Fibroblast of skin of abdomen (primary cell): ENCODE measurements at places on chromosomes 5 and 9.
A peak's percentile ranks its signal among the peaks of the same experiment; 100 is the strongest.

DNA sequence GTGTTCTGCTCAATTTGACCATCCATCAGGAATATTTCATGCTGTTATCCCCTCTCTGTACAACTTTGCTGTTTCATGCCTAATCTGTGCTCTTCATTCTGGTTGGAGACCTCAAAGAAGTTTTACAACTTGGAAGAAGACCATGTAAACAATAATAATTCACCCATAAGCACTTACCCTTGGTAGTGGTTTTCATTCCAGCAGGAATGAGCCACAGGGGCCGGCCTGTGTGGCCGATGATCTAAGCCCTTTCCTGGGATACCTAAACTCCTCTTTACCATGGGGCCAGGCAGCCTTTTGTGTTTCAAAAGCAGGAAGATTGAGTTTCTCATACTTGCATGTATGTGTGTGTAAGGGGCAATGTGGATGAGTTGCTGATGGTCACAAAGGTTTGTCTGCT is 165.0 kb downstream of the FGF1 start:
- DNase-seq = peak; percentile 45

DNA sequence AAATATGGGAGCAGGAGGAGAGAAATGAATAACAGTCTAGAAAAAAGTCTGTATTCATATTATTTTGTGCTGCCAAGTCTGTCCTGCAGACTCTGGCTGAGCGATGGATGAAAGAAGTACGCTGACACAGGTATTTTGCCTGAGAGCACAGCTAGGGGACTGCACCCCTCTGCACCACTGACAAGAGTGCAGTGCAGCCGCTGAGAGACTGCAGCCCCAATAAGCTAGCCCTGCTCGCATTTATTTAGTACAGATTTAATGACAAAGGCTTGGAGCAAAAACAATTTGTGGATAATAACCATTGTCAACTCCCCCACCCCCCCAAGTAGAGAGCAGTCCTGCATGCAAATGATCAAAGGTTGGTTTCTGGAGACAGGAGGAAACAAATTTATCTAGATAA is 13.3 kb upstream of the MRPS30 start:
- DNase-seq = no peak

GRCh38 chr5:169511708-169512107 is 71.9 kb upstream of the SPDL1 start:
- no peak for DNase-seq

GRCh38 chr5:115126303-115126702 is 43.4 kb downstream of the TRIM36 start:
- no peak for DNase-seq

GRCh38 chr5:103624035-103624480 is 61.5 kb upstream of the NUDT12 start:
- peak; percentile 33 for DNase-seq

- no peak for DNase-seq
These were observed 418.3 kb downstream of the HCN1 start for GRCh38 chr5:45277860-45278259.

GRCh38 chr5:147169399-147169798 is 65.4 kb upstream of the STK32A start:
- peak; percentile 51 for DNase-seq

- peak; percentile 73 for DNase-seq
These were observed 14.0 kb downstream of the ACTBL2 start for GRCh38 chr5:57468481-57469163.

DNA sequence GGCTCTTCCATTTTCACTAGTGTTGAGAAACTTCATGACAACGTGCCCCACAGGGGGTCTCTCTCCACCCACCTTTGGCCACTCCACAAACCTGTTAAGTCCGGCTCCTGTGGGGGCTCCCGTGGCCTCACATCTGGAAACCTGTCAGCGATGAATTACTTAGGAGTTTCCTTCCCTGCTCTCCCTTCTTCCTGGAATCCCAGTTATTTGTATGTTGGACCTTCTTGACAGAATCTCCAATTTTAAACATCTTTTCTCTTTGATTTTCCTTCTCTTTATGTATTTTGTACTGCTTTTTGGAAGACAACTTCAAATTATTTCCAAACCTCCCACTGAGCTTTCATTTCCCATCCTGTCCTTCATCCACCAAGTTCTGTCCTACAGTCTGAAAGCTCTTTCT is 55.1 kb upstream of the NRARP start:
- no peak for DNase-seq
